ENCODE measurements at places on chromosomes 3 and 15.

DNA sequence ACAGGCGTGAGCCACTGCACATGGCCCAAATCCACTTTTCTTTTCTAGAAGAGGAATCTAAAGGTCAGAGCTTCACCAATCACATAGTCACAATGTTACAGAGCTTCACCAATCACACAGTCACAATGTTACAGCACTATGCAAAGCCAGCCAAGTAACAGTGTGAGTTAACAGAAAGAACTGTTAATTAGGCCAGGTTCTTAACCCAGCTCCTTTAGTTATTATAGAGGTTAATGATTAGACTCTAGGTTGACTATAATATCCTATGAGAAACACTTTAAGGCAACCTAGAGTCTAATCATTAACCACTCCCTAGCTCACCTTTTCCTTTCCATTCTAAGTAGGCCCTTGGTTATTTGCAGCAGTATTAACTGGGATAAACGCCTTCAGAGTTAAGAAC, 54.0 kb downstream of the TASOR start:
- no peak for DNase-seq

GRCh38 chr3:4107430-4107829, 195.7 kb upstream of the SETMAR start:
- DNase-seq: no peak

DNA sequence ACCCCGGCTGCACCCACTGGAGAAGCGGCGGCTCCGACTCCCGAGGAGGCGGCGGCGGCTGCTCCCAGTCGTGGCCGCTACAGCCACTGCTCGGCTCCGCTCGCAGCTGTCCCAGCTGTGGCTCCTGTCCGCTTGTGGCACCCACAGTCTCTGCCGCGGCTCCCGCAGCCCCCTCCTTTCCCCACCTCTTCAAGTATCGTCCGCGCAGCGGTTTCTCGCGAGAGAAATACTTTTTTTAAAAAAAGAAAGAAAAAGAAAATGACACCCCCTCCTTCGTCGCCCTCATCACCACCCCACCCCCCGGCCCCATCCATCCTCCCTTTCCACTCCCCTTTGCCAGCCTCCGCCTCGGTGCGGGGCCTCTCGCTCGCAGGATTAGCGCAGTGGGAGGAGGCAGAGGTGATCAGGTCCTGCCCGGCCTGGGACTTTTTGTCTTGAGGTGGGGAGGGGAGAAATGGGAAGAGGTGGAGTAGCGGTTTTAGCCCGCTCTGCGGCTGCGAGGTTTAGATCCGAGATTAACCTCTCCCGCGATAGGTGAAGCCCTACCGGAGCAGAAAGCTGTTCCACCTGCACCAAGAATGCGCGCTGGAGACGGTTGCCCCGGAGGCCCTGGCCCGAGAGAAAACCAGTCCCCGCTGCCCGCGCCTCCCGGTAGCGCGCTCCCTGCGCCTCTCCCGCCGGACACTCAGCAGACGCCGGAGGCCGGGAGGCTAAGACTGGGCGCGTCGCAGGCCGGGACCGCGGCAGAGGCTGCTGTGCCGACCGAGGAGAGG, at the start of gene FBN1:
Gene FBN1, minus strand, starts transcription at position 152 of the 773 bp plus-strand sequence. CDS start 940 bp downstream, outside the sequence.
- DNase-seq: peak; percentile 88

- no peak for DNase-seq
These were observed 11.1 kb downstream of the ADAMTS7 start for GRCh38 chr15:78800189-78800588.

DNA sequence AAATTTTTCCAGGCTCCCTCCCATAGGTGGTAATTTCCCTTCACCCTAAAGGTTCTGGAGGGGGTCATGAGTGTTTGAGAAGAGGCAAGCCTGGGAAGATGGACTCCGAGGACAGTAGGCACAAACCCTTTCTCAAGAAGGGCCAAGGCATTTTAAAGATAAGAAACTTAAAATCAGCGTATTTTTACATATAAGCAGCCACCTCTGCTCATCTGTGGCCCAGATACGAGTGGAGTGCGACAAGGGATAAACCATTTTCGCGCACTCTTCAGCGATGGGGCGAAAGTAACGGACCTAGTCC, 539 bp downstream of the RASSF1 start:
- DNase-seq: no peak

- no peak for DNase-seq
These were observed 368.4 kb downstream of the MECOM start for GRCh38 chr3:169295126-169295525.

DNA sequence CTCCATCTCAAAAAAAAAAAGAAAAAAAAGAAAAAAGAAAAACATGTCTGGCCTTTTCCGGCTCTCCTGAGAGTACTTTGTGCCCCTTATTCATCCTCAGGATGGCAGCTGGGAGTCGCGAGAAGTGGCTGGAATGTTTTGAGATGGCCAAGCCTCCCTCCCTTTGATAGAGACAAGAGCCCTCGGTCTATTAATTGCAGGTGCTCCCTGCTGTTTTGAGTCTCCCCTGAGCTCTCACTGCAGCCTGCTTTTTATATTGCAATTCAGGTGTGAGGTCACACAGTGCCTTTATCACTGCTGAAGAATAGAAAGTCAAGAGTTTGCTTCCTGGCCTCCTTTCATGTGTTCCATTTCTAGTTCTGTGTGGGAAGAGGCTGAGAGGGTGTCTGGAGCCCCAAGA, 10.9 kb downstream of the CA12 start:
- DNase-seq: no peak

GRCh38 chr3:71172951-71173350, 410.6 kb downstream of the FOXP1 start:
- DNase-seq: peak; percentile 53

Measured in astrocyte (in vitro differentiated cells and primary cell).